ENCODE measurements at places on chromosomes 2 and 18.

DNA sequence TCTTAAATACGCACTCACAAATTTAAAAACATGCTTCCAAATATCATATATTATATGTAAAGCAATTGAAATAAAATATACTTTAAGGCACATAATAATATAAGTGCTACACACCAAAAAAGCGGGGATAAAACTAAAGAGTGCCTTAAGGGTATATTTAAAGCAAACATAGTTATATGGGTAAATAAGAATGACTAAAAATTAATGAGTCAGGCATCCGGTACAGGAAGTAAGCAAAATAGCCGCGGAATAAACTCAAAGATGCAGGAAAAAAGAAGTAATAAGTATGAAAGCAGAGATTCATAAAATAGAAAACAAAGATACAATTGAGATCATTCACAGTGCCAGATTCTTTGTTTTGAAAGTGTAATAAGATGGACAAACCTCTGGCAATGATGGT, 503.5 kb upstream of the SOX11 start:
- DNase-seq: no peak

GRCh38 chr2:109029490-109030201, 40.6 kb upstream of the EDAR start:
- no peak for DNase-seq

GRCh38 chr2:206423147-206423546, 20.2 kb upstream of the ADAM23 start:
- DNase-seq: no peak

- no peak for DNase-seq
These were observed 1.7 kb upstream of the PPP4R1 start for GRCh38 chr18:9616049-9616448.

GRCh38 chr18:23223641-23224040, 88.4 kb downstream of the CABLES1 start:
- no peak for DNase-seq

GRCh38 chr2:64914735-64915509, 74.3 kb upstream of the SLC1A4 start:
- DNase-seq: no peak

DNA sequence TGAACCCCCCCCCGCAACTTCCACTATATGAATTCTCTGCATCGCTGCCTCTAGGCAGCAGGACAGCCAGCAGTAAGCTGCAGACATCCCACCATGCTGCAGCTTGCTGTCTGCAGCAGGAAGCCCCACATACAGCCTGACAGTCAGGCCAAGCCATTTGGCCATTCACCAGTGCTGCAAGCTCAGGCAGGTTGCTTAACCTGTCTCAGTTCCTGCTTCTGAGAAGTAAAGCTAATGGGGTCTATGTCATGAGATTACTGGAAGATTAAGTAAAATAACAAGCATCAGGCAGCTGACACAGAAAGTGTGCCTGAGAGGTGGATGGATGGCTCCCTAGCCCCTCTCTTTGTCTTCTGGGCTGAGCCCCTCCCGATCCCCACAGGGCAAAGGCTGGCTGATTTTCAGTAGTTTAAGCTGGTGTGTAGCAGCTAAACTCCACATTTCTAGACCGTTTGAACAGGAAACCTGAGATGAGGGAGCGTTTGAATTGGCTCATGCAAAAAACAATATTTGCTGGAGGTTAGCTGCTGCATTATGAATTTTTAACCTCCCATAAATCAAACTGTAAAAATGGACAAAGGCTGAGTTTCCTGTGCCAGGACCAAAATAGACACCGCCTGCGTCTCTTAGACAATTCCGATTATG, 193.8 kb upstream of the ARL4C start:
- DNase-seq: no peak

GRCh38 chr2:71747559-71747958, 294.2 kb downstream of the DYSF start:
- peak; percentile 82 for DNase-seq

DNA sequence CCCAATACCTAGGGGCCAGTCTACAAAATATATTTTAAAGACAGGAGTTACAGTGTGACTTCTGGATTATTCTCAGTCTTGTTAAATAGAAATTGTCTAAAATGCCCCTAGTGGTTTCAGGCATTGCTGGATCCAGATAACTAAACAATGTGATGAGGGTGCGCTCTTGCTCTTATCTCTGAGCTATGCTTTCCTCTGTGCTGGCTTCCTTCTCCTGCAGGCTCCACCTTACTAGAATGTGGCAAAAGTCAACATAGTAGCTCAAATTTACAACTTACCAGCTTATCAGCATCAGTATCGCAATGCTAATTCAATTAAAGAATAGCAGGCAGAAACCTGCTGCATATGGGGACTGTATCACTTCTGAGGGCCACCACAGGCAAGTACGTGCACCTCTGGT, 61.3 kb upstream of the RNU4ATAC start:
- DNase-seq: no peak
